D721Med (cell line): ENCODE measurements at places on chromosomes 13 and 19.

GRCh38 chr13:113758651-113759524, at the start of gene TMEM255B:
Gene TMEM255B, plus strand, starts transcription at chr13:113759226. Its CDS starts 44 bp downstream, at chr13:113759270.
- DNase-seq = peak; percentile 95

GRCh38 chr13:77528834-77529500, 6.5 kb upstream of the SCEL start:
- DNase-seq = no peak

DNA sequence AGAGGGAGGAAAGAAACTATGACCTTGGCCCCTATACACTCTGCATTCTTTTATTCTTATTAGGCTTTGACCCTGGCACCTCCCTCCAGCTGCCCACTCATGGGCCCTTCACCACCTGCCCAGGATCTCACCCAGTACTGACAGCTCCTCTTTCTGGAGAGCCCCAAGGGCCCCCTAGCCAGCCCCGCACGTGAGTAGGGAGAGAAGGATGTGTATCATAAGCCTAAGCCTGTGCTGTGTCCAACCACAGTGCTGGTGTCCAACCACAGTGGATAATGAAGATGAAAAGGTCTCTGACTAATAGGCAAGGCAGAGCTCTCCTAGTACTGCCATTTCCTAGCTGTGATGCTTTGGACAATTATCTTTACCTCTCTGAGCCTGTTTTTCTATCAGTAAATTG, 4.2 kb downstream of the DMRTC2 start:
- no peak for DNase-seq

GRCh38 chr13:110911880-110912279, 3.0 kb downstream of the ANKRD10 start:
- no peak for DNase-seq

DNA sequence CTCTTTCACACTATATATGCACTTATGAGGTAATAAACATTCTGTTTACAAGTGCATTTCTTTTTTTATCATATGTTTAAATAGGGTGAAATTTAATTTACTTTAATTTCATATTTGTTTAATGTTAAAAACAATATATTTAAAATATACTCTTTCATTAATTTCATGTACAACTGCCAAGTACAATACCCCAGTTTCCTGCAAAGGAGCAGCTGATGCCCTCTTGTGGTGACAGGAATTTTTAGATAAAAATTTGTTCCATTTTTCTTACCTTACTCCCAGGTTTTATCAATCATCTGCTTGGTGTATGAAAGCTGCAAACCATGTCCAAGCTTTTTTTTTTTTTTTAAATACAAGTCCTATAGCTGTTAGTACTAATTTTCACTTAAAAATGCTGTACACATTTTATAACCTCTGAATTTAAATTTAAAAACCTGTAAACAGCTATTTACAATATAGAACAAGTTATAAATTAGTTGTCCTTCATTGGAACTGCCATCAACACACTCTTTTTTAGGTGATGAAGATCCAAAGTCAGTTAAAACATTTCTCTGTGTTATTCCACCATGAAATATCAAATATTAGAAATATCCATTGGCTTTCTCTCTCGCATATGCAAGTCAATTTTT, 4.9 kb downstream of the PCDH20 start:
- no peak for DNase-seq

DNA sequence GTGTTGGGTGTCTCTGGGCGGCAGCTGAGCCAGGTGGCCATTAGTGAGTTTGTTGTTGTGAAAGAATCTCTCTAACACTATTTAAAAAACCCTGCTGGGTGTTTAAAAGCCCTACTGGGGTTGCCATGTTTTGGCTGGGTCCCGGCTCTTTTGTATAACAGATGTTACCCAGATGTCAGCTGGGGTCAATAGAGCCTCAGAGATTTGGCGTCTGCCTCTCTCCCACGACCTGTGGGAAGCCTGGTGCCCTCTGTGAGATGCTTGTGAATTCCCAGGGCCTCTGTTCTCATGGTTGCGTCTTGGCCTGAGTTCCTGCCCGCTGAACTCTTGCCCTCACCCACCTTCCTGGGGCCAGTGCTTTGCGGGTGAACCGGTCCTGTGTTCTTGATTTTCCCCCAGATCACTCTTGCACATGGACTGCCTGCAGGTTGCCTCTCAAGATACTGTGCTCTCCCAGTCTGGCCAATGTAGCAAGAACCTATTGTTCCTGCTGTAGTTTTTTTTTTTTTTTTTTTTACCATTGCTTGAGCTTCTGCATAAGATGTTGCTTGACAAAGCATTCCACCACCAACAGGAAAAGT, 9.5 kb downstream of the NFILZ start:
- no peak for DNase-seq

- no peak for DNase-seq
These were observed 427 bp downstream of the ZNF160 start for GRCh38 chr19:53102756-53103233.

GRCh38 chr13:81987159-81987558, 1646.2 kb upstream of the SPRY2 start:
- no peak for DNase-seq

GRCh38 chr19:1074544-1075283, 7.7 kb downstream of the ARHGAP45 start:
- DNase-seq = peak; percentile 99

GRCh38 chr13:23386533-23386932, 47.0 kb downstream of the SACS start:
- no peak for DNase-seq

GRCh38 chr13:103101500-103101899, 35.3 kb upstream of the SLC10A2 start:
- no peak for DNase-seq

DNA sequence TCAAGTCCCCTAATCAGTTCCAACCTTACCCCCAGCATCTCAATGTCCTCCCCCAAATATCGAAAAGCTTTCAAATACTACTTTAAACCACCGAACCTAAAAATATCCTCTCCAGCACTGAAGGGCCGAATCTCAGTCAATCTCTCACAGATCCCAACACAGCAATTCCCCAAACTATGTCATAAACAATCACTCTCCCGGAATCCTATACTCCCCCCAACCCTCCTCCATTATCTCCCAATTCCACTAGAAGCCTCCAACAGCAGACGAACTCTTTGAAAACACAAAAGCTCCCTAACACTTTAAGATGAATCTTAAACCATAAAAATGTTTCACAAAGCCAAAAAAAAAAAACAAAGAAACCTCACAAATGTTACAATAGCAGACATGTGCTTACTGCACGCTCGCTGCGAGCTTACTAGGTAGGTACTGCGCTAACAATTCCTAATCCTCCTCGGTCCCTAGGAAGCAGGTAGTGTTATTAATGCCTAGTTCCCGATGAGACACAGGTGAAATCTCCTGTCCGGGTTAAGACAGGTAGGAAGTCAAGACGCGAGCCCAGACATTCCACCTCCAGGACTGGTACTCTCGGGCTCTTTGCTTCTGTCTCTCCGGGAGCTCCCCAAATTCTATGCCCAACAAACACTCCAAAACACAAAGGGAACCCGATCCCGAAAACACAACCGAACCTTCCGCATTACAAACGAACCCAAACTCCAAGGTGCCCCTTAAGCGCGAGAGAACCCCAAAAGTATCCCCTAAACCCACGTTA, 14.2 kb downstream of the FBXO46 start:
- DNase-seq = no peak

GRCh38 chr19:3389876-3390371, 23.5 kb downstream of the NFIC start:
- no peak for DNase-seq

GRCh38 chr13:45269204-45269603, 68.4 kb upstream of the KCTD4 start:
- no peak for DNase-seq

DNA sequence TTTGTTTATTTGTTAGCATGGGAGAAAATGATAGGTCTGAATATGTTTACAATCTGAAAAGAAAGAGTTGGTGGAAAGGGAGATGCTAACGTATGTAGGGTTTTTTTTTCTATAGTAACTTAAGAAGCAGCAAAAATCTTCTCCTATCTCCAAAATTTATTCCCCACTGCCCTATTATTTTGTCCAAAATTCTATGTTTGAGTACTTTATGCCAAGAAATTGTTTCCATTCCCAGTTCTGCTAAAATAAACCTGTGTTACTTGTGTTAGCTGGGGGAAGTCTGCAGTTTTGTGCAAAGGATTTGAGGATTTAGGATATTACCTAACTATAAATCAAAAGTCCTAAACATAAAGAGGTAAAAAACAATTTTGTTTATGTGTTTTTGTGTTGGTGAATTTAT, 2770.4 kb upstream of the PCDH20 start:
- DNase-seq = no peak

- DNase-seq = peak; percentile 96
These were observed 5.5 kb downstream of the EPS8L1 start for GRCh38 chr19:55080968-55081769.

DNA sequence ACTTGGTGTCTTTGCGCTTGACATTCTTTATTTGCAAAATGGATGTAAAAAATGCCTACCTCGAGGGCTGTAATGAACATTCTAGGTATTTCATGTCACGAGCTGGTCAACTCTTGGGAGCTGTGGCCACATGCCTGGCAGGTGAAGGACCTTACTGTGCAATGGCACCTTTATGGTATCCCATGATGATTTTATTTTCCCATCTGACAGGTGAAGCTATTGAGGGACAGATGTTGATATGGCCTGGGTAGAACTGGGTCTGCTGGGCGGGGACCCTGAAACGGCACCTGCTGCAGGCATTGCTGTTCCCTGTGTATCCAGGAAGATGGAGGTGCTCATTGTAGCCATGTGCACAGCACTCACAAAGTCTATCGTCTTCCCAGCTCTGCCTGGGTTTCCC, 332.2 kb downstream of the TEX29 start:
- DNase-seq = no peak

- no peak for DNase-seq
These were observed 3.7 kb downstream of the ITM2B start for GRCh38 chr13:48236528-48237353.

- DNase-seq = no peak
These were observed 1707.6 kb upstream of the SLC10A2 start for GRCh38 chr13:104773775-104774174.

DNA sequence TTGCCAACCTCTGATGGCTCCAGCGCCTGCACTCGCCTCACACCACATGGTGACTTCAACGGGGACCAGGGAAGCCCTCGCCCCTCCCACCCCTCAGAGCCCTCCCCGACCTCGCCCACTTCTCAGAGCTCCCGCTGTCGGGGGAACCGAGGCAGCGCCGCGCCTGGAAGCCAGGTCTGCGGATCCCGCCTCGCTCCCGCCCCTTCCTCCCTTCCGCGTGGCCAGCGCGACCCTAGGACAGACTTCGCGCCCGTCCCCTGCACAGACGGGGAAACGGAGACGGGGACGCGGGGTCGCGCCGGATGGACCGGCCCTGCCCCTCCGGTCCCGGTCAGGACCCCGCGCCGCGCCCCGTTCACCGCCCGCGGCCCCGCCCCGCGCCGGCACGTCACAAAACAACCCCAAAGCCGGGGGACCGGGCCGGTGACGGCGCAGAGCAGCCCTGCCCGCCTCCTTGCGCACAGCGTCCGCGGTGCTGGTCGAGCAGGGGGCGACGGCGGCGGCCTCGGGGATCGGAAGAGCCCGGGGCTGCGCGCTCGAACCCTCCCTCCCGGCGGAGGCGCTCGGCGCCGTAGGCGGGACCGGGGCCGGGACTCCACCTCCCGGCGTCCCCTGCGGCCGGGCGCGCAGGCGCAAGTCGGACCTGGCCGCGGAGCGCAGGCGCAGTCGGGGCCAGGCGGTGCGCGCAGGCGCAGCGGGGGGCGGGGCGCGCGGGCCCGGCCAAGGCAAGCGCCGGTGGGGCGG, 379 bp upstream of the CDC34 start:
- DNase-seq = peak; percentile 88

DNA sequence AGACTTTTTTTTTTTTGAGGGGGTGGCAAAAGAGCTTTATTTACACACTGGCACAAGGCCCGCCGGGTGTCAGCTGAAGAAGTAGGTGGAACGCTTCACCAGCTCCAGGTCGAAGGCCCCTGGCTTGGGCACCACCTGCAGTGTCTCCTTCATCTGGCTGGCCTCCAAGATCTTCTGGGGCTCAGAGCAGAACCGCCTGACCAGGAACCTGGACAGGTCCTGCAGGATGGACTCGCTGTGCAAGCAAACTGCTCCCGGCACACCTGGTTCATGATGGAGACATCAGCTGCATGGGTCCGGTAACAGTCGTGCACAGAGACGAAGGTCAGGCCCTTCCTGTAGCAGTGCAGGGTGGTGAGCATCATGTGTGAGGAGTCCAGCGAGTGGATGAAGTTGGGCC, 4.4 kb upstream of the CYP4F2 start:
- DNase-seq = no peak

DNA sequence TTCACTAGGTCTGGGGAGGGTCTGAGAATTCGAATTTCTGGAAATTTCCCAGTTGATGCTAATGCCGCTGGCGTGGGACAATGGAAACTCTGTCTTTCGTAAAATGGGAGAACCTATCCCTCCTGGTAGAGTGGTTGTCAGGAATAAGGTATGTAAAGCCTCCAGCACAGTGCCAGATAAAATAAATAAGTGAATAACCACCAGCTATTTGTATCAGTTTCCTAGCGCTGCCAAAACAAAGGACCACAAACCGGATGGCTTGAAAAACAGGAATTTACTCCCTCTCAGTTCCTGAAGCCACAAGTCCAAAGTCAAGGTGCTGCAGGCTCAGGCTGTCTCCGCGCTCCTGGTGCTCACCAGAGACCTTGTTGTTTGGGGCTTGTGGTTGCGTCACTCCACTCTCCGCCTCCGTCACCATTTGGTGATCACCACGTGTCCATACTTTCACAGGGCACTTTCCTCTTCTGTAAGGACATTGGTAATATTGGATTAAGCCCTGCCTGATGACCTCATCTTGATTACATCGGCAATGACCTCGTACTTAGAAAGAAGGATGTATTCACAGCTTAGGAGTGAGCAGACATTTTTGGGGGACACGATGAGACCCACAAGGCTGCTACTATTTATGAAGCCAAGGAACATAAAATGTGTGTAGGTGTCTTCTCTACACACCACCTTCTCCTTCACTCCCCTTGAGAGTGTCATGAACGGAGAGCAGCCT, 428.5 kb downstream of the IRS2 start:
- DNase-seq = no peak

DNA sequence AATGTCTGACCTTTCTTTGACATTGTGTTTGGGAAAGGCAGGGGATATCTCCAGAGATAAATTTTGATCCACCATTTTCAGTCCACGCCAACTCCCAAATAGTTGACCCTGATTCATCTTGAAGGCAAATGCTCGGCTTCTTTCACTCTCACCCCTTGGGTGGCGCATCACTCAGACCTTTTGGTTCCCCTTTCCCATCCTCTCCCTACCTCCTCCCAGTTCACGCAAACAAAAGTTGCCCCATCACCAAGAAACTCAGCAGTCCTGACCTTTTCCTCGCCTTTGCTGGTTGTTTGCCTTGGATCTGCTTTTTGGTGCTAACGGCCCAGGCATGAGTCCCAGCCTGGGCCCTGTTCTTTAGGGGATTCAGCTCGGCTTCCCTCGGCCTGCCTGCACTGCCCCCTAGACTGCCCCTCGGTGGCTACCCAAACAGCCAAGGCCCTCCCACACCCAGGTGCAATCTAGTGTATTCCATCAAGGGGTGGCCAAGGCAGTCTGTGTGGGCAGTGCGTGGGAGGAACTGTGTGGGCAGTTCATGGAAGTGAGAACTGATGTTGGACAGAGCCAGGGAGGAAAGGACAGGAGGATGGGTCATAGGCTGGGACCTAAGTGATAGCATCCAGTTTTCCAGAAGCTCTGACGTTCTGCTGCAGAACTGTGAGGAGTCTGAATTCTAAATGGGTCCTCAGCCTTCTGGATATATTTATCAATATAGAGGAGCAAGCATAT, 255.7 kb downstream of the DLEU7 start:
- DNase-seq = no peak
